Myocyte (in vitro differentiated cells): ENCODE measurements at places on chromosomes 5 and 9.

- DNase-seq: peak; percentile 56
These were observed 408.7 kb downstream of the ARHGEF28 start for GRCh38 chr5:74034733-74035132.

DNA sequence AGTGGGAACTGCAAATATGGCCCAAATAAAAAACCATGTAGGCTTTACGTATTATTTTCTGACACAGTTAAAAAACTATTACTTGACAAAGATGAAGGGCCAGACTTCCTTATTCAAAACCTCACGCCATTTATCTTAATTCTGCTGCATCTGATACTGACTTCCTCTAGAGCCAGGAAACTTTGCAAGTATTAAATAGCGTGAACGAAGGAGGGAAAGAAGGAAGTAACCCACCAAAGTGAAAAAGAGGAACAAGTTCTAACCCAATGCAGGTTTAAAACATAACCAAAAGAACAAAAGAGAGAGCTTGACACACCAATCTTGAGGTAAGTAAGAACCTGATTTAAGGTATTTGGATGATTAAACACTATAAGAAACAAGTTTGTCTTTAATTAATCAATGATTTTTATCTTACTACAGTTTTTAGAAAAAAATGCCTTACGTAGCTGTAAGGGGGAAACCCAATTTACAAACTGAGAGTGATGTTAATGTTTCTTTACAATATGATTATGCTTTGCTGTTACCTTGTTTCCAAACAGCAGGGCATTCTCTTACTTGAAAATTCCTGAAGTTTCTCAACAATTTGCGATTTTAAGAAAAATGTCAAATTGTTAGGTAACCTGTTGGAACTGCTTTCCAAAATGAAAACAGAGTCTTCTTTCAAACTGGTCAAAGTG, at the start of gene GAPT:
TSS of gene GAPT (plus strand) at position 220 of the 677 bp plus-strand sequence. CDS start 3,102 bp downstream, outside the sequence.
- DNase-seq: no peak

DNA sequence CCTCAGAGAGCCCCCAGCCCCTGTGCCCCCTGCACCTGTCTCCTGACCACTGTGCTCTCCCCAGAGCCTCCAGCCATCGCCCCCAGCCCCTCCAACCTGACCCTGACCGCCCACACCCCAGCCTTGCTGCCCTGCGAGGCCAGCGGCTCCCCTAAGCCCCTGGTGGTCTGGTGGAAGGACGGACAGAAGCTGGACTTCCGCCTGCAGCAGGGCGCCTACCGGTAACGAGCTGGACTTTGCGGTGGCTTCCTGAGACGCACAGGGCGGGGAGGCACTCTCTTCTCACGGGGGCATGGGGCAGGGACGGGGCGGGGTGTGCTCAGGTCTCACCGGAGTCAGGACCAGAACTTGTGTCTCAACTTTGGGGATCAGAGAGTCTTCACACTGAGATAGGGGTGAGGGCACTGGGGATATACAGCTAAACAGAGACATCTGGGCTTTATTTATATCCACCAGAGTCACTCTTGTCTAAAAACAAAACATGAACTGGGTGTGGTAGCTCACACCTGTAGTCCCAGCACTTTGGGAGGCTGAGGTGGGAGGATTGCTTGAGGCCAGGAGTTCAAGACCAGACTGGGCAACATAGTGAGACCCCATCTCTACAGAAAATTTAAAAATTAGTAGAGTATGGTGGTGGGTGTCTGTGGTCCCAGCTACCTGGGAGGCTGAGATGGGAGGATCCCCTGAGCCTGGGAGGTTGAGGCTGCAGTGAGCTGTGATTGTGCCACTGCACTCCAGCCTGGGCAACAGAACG, 46.1 kb upstream of the ASS1 start:
- DNase-seq: no peak

GRCh38 chr5:5978501-5979376, 399.6 kb downstream of the MED10 start:
- DNase-seq: no peak

GRCh38 chr9:76629205-76629990, 134.8 kb upstream of the PCA3 start:
- DNase-seq: no peak

DNA sequence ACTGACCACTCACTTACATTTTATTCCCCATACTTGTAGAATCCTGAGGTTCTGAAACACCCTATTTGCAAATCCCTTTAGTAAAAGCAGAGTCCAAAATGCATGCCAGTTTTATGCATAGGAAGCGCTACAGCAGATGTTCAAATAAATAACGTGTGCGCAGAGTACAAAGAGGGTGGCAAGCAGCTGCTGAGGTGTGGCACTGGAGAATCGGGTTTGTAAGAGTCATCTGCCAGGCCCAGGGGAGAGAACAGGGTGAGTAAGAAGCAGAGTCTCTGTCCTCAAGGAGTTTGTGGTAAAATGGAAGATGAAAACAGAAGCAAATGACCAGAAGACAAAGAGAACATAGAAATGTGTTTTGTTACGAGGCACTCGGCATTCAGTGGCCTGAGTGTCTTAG, 288.8 kb downstream of the GLIS3 start:
- DNase-seq: peak; percentile 29

DNA sequence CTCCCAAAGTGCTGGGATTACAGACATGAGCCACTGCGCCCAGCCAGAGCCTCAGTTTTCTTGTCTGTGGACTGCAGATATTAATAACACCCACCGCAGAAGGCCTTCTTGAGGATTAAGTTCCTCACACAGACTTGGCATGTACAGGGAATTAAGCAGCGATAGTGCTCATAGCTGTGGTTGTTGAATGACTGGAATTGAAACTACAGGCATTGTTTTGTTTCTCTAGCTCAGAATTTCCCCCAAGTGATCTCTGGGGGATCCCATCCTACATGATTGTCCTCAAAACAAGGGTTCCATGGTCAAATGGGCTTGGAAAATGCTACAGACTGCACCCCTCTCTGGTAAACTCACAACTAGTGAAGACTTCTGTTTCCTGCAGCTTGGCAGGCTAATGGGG, 44.2 kb upstream of the TDRD7 start:
- peak; percentile 15 for DNase-seq

- no peak for DNase-seq
These were observed 141.7 kb downstream of the BARX1 start for GRCh38 chr9:93813221-93814076.
